ENCODE measurements at places on chromosomes 2 and 18.
A peak's percentile ranks its signal among the peaks of the same experiment; 100 is the strongest.

DNA sequence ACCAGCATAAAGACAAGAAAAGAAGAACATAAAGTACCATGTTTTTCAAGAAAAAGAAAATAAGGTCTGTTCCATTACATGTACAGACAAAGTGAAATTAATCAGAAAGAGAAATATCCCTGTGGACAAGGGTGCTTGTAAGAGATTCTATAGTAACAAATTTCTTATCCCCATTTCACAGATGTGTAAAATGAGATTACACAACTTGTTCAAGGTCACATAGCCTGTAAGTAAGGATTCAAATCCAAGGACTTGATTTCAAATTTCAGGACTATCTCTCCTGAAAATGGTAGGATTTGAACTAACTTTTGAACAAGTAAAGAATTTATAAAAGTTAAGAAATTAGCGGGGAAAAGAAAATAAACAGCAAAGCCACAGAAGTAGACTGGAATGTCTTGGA, 248.2 kb upstream of the SLC39A10 start:
- no peak for DNase-seq

GRCh38 chr2:232329716-232330067, 48.9 kb upstream of the ALPP start:
- DNase-seq, result no peak

DNA sequence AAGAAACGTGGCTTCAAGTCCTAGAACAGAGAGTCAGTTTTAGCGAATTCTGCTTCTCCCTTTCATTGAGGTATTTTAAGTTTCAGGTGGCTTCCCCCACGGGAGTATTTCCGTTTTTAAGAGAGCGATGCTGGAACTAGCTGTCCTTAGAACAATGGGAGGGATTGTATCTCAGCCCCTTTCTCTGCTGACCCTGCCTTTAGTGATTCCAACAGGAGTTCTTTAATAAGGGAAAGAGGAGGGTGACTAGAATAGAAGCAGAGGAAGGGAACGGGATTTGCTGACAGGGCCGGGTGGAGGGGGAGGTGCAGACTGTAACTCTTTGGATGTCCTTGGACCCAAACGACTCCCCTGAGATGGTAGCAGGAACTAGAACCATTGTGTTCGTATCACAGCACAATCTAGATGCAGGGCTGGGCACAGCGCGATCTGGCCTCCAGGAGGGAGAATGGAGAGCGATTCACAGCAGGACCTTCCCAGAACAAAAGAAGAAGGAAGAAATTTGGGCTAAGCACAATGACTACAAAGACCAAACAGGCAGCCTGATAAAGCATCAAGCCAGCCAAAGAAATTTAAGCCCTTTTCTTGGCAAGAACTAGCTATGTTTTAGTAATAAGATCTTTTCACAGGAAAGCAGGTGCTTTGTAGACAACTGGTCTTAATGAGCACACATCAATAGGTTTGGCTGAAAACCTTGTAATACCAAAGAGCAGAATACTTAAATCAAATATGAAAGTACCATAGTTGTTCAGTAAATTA, 15.8 kb upstream of the RTTN start:
- DNase-seq, result no peak

DNA sequence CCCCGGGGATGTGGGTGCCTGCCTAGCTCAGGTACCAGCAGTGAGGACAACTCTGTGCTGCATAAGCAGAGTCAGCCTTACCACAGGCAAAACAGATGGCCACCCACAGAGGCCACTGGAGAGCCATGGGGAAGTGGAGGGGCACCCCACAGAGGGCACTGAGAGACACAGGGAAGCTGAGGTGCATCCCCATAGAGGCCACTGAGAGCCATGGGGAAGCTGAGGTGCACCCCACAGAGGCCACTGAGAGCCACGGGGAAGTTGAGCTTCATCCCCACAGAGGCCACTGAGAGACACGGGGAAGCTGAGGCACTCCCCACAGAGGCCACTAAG, 134.1 kb upstream of the EPAS1 start:
- no peak for DNase-seq

GRCh38 chr2:237896956-237897355, 37.5 kb downstream of the RAMP1 start:
- no peak for DNase-seq

DNA sequence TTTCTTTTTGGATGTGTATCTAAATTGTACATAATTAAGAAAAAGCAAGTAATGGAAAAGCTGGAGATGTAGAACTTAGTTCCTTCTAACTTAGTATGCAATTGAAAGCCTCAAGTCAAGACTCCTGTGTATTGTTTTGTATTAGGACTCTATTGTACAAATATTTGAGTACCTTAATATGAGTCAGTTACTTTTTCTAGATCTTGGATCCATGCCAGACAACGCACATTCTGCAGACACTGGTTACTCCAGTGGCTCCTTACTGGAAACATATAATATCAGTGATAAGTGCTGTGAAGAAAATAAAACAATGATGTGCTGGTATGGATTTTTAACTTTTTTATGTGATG, 1.5 kb downstream of the SLC39A10 start:
- peak; percentile 68 for DNase-seq

GRCh38 chr18:35935805-35936204, 36.7 kb upstream of the RMP24 start:
- DNase-seq, result no peak

DNA sequence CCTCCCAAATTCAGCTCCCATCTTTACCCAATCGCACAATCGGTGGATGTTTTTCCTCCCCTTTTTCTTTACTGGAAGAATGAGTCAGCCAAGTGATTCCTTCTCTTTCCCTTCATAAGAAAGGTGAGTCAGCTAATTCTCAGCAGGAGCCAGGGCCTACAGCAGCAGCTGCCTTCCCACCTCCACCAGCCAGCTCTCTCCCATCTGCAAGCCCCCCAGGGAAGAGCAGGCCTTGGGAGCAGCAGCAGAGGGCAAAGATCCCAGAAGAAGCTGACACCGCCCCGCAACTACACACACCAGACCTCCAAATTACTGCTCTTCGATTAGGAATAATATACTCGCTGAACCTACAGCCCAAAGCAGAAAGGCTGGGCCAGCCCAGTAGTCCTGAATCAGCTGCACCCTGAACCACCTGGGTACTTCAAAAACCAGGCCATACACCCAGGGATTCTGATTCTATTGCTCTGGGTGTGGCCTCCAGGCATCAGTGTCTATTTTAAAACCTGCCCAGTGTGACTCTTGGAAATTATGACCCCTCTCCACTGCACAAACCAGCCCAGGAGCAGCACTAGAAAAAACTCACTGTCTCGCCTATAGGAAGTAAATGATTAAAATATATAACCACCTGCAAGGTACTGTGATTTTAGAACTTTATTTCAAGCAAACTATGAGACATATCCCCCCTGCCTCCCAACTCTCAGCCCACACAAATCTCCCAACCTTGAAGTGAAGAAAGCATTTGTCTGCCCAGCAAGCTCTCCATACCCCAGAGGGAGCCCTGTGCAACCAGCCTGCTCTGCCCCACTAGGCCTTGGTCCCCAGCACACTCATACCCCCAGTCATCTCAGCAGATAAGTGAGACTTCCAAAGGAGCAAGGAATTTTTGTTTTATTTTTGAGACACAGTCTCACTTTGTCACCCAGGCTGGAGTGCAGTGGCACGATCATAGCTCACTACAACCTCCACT, 7.3 kb downstream of the SFXN5 start:
- peak; percentile 83 for DNase-seq

GRCh38 chr2:86037141-86037794, 68.4 kb downstream of the POLR1A start:
- peak; percentile 66 for DNase-seq

DNA sequence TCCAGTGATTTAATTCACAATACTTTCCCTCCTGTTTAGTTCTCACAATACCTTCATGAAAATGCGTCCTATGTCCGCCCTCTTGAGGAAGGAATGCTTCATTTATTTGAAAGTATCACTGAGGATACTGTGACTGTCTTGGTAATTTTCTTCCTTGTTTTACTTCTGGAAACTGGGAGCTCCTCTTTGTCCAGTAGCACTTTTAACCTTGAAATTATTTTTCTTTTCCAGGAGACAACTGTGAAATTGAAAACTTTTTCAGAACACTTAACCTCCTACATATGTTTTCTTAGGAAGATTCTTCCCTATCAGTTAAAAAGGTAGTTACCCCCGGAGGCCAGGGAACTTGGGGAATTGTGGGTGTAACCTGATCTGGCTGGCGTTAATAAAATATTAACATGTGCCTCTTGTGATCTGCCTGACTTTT, 58.9 kb upstream of the STON1 start:
- peak; percentile 73 for DNase-seq

DNA sequence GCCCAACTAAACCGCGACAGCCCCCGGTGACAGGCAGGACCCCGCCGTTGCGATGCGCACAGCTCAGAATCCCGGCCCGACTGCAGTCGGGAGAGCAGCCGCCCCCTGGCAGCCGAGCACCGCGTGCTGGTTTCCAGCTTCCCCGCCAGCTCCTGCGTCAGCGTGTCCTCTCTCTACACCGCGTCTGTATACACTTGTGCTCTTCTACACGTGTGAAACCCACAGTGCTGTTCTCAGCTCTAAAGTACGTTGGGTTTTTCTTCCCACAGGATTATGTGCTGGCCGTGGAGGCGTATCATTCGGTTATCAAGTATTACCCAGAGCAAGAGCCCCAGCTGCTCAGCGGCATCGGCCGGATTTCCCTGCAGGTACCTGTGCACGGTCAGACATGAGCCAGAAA, 54.0 kb downstream of the ADI1 start:
- DNase-seq, result no peak

- DNase-seq, result no peak
Observed at GRCh38 chr2:56291711-56292110, 107.9 kb downstream of the CCDC85A start.

GRCh38 chr2:207137596-207138337, 28.0 kb downstream of the KLF7 start:
- no peak for DNase-seq

DNA sequence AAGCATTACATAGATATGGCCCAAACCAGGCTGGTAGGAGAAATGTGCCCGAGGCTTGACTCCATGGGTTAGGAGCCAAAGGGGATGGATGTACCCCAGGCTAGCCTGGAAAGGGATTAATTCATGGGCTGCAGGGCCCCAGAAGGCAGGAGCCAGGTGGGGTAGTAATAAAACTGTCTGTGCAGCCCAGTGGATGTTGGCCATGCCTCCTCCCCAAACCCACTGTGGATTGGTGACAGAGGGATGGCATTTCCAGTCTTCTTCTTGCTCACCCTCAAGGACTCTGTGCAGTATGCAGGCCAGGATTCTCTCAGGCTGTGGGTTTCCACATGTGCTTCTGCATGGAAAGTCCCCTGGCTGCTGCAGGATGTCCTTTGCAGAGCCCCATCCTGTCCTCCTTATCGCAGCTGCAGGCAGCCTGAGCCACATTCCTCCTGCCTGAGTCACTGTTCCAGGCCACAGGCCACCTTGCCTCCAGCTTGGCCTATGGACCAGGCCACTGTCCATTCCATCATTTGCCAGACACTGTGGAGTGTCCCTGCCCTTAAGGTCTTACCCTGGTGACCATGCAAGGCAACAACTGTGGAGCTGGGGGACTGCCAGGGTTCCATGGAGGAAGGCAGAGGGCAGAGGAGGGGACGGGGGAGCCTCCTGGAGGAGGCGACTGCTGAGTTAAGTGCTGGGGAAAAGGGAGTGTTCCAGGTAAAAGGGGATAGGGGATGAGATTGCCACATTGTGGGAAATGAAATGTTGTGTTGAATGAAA, 38.9 kb downstream of the INO80C start:
- peak; percentile 69 for DNase-seq

- peak; percentile 68 for DNase-seq
Observed at GRCh38 chr2:69291004-69291650, 95.9 kb downstream of the GFPT1 start.
